ENCODE measurements at places on chromosomes 5 and 9. TPM values are rescaled to one million over a fixed set of nuclear protein-coding genes. Genes with fewer than 3 reads are reported as not detected.

DNA sequence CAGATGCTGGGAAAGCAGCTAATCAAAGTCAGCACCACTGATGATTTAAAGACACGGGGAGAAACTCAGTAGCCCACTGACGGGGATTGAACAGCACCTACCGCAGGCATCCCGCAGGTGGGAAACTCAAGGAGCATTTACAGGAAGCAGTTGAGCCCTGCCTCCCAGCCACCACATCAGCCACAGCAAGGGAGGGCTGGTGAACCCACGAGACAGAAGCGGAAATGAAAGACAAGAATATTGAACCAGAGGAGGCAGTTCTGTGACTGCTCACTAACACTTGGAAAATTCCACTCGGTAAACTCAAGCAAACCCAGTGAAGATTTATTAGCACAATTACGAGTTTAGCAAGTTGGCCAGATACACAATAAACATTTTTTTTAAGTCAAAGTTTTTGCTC is 10.6 kb upstream of the FAM163B start:
- no peak for DNase-seq
- H3K27ac ChIP-seq = no peak overlapping the region
- H3K4me1 ChIP-seq = no peaks in the 10 kb centered on the region
- H3K4me3 ChIP-seq = no peak overlapping the region
- no peaks in the 10 kb centered on the region for H3K36me3 ChIP-seq

ARID3C gene
- total RNA-seq = not detected

FCHSD1 gene
- 51.5 TPM for total RNA-seq

DNA sequence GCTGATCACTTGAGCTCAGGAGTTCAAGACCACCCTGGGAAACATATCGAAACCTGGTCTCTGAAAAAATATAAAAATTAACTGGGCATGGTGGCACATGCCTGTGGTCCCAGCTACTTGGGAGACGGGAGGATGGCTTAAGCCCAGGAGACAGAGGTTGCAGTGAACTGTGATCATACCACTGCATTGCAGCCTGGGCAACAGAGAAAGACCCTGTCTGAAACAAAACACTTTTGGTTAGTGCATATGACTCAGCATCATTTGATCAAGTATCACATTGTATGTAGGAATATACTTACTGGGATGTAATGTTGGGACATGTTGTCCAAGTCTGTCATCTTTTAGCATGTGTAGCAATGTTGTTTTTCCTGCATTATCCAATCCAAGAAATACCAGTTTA is 12.0 kb downstream of the SAR1B start:
- H3K27ac ChIP-seq = no peak overlapping the region
- H3K27me3 ChIP-seq = no peaks in the 10 kb centered on the region
- H3K4me3 ChIP-seq = no peak overlapping the region
- DNase-seq = no peak

FAM221B gene
- total RNA-seq = 0.07 TPM

NUTM2F gene
- total RNA-seq = 0.31 TPM

IL9 gene
- not detected for total RNA-seq

DNA sequence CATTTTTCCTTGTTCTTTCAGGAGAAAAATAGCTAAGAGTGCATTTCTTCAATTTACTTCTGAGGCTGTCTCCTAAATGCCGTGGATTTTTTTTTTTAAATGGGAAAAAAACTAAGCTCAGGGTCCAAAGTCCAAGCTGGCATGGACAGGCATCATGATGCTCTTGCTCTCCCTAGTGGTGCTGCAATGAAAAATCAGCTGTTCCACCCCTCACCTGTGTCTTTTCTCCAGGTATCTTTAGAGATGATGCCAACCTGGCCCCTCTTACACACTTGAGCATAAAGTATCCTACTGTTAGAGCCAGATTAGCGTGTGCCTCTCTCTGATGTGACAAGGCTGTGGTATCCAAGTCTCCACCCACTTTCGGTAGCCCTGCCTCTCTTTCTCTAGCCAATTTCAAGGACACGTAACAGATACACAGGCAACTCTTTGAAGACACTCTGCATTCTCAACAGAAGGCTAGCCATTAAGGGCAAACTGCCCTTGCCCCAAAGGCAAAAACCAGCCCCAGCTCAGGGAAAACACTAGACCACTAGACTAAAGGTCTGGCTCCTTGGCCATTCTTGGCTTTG is 208.8 kb downstream of the SAXO1 start:
- H3K27me3 ChIP-seq = no peaks in the 10 kb centered on the region
- H3K4me1 ChIP-seq = peaks cover 15% of the 10 kb centered on the region
- DNase-seq = no peak

DOCK8 gene
- 8.9 TPM for total RNA-seq

DNA sequence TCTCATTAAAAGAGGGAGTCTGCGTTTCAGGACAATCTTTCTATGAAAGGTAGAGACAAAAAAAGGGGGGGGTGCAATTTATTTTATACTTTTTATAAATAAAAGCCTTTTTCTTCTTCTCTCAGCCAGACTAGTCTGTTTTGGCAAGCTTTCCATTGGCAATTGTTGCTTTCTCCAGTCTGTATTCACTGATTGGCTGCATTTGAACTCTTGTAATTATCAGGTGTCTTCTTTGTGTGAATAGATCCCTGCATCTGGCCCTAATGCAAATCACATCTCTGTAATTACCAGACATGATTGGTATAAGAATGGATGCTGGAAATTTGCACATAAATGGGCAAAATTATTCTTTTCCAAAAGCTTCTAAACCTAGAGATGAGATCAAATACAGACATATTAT is 7.6 kb upstream of the EQTN start:
- H3K27me3 ChIP-seq = no peaks in the 10 kb centered on the region
- no peaks in the 10 kb centered on the region for H3K4me1 ChIP-seq
- no peak overlapping the region for H3K27ac ChIP-seq
- DNase-seq = no peak
- no peak overlapping the region for H3K4me3 ChIP-seq

GRCh38 chr9:35603506-35603985 is 1.5 kb upstream of the TESK1 start:
- peaks cover 29% of the 10 kb centered on the region for H3K4me1 ChIP-seq
- H3K27ac ChIP-seq = peak overlapping the region; percentile 98
- DNase-seq = no peak
- H3K36me3 ChIP-seq = peaks cover 9% of the 10 kb centered on the region

DNA sequence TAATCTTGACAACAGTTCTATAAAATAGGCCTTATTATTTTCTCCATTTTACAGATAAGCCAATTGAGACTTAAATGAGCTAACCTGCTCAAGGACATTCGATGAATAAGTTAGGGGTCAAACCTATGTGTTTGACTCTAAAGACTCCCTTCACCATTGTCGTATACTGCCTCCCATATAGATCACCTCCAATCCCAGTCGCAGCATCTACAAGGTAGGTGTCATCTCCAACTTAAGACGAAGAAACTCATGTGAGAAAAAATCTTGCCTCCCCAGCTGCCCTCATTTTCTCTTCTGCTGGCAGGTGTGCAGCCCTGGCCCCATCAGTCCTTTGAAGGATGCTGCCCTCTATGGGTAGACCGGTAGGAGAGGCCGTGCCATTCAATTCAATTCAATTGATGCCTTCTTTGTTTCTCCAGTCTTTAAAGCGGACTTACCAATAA is 75.2 kb upstream of the SMARCA2 start:
- peaks cover 1% of the 10 kb centered on the region for H3K27me3 ChIP-seq
- H3K27ac ChIP-seq = no peak overlapping the region
- H3K36me3 ChIP-seq = no peaks in the 10 kb centered on the region
- no peak for DNase-seq
- no peaks in the 10 kb centered on the region for H3K4me1 ChIP-seq

DNA sequence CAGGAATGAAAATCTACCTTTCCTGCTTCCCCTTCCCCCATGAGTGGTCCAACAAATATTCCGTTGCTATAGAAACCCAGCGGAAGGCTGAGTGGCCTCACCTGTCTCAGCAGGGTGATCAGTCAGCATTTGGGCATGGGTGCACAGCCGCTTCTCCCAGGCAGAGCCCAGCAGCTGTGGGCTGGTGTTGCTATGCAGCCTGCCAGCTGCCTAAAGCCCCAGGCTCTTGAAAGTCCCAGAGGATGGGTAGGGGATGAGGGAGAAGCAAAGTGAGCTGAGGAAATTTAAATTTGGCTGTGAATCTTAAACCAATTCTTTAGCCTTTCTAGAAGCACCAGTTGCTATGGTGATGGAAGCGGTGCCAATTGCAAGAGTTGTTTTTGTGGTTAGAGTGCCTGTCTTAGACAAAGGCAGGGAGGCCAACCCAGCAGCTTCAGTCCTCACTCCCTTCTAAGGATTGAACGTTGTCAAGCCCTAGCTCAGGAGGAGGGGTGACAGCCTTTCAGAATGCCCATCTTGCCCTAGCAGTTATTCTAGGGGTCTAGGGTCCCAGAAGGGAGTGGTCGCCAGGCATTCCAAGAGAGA is 151.5 kb upstream of the PITX1 start:
- H3K27me3 ChIP-seq = peaks cover 5% of the 10 kb centered on the region
- DNase-seq = no peak
- no peak overlapping the region for H3K4me3 ChIP-seq
- H3K27ac ChIP-seq = peak overlapping the region; percentile 4

GRCh38 chr5:135930029-135930948 is 24.5 kb downstream of the LECT2 start:
- H3K27ac ChIP-seq = peak overlapping the region; percentile 9
- H3K4me3 ChIP-seq = peak overlapping the region; percentile 76
- peaks cover 5% of the 10 kb centered on the region for H3K4me1 ChIP-seq
- H3K36me3 ChIP-seq = no peaks in the 10 kb centered on the region

- no peak overlapping the region for H3K27ac ChIP-seq
- H3K4me1 ChIP-seq = peaks cover 10% of the 10 kb centered on the region
- no peak overlapping the region for H3K4me3 ChIP-seq
- H3K27me3 ChIP-seq = peaks cover 37% of the 10 kb centered on the region
Observed at GRCh38 chr5:66358741-66359140, 214.6 kb downstream of the SREK1 start.

PCDHA6 gene
- 15.2 TPM for total RNA-seq

APBA1 gene
- total RNA-seq = 18.4 TPM

DNA sequence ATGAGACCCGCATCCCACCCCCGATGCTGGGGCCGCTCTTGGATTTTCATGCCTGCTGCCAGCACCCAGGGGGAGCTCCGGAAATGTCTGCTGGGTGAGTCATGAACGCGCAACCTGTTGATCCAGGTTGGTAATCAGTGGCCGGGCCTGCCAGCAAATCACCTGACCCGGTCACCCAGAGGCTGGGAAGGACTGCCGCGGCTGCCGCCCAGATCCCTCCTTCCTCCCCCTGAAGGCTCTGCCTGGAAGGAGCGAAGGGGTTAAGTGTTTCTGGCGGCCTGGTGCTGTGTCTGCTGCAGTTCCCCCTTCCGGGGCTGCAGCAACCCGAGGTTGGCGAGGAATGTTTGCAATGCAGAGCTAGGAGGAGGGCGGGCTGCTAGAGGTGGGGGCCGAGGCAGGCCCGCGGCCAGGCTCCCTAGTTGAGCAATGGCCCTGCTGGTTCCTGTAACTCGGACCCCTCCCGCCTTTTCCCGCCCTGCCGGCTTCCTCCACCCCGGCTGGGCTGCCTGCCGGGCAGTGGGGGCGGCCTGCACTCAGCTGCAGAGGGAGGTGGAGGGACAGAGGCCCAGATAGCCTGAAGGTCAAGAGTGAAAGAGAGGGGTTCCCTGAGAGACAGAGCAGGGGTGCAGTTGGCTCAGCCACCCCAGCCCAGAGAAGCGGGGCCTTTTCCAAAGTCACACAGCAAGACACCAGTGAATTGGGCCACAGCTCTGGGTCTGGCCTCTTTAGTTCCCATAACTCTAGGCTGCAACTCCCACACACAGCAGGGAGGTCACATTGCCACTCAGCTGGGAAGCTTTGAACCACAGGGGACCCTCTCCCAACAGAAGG is 156.3 kb upstream of the IER5L start:
- peaks cover 47% of the 10 kb centered on the region for H3K4me1 ChIP-seq
- no peaks in the 10 kb centered on the region for H3K27me3 ChIP-seq
- no peaks in the 10 kb centered on the region for H3K36me3 ChIP-seq
- H3K4me3 ChIP-seq = peak overlapping the region; percentile 43
- peak overlapping the region; percentile 97 for H3K27ac ChIP-seq

GRCh38 chr5:136780518-136780917 is 415.2 kb upstream of the TRPC7 start:
- DNase-seq = no peak
- no peaks in the 10 kb centered on the region for H3K36me3 ChIP-seq
- H3K4me1 ChIP-seq = peaks cover 7% of the 10 kb centered on the region
- H3K4me3 ChIP-seq = no peak overlapping the region
- no peak overlapping the region for H3K27ac ChIP-seq

DNA sequence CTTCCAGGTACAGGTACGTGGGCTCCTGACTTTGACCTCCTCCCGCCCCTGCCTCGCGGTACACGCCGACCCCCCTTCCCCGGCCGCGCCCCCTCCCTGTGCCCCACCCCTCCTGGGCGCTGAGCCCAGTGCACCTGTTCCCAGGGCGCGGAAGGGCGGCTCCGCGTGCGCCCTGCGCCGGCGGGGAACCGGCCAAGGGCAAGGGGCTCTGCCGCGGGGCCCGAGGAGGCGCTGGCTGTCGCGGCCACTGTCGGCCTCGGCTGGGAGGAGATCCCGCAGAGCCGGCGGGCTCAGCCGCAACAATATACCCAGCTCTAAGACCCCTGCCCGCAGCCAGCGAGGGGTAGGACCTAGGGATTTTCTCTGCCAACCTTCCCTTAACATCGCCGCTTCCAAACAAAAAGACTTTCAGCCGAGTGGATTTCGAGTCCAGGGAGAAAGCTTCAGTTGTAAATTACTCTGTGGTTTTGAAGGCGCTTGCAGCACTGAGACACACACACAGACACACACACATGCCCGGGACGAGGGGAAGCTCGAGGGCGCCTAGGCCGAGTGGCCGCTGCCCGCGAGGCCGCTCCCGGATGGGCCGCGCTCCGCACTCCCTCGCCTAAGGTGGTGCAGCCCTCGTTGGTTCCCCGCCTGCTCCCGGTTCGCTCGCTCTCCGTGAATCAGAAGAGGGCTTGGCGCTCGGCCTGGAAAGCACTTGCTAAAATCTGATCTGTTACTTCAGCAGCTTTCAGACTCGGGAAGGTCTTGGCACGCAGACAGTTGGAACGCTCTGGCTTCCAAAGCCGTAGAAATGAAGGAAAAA is 1.2 kb downstream of the FGF18 start:
- H3K27ac ChIP-seq = peak overlapping the region; percentile 87
- H3K27me3 ChIP-seq = peaks cover 27% of the 10 kb centered on the region
- DNase-seq = no peak
- H3K4me3 ChIP-seq = peak overlapping the region; percentile 81
- H3K4me1 ChIP-seq = peaks cover 32% of the 10 kb centered on the region

- no peak overlapping the region for H3K4me3 ChIP-seq
- no peak for DNase-seq
- peaks cover 3% of the 10 kb centered on the region for H3K27me3 ChIP-seq
Observed at GRCh38 chr9:89501311-89501898, 3.5 kb upstream of the SEMA4D start.

- H3K4me1 ChIP-seq = peaks cover 44% of the 10 kb centered on the region
- no peaks in the 10 kb centered on the region for H3K36me3 ChIP-seq
- no peak for DNase-seq
- no peak overlapping the region for H3K4me3 ChIP-seq
- H3K27me3 ChIP-seq = no peaks in the 10 kb centered on the region
- H3K27ac ChIP-seq = peak overlapping the region; percentile 88
Observed at GRCh38 chr5:151597749-151598148, 6.6 kb upstream of the FAT2 start.

- no peak overlapping the region for H3K4me3 ChIP-seq
- H3K36me3 ChIP-seq = no peaks in the 10 kb centered on the region
- H3K27ac ChIP-seq = no peak overlapping the region
- no peak for DNase-seq
- H3K27me3 ChIP-seq = no peaks in the 10 kb centered on the region
- peaks cover 6% of the 10 kb centered on the region for H3K4me1 ChIP-seq
Observed at GRCh38 chr5:107320376-107320775, 350.4 kb downstream of the EFNA5 start.

PCDHA1 gene
- total RNA-seq = not detected

GRCh38 chr5:19891658-19892057 is 96.3 kb downstream of the CDH18 start:
- no peaks in the 10 kb centered on the region for H3K27me3 ChIP-seq
- peaks cover 23% of the 10 kb centered on the region for H3K4me1 ChIP-seq
- no peaks in the 10 kb centered on the region for H3K36me3 ChIP-seq
- no peak overlapping the region for H3K4me3 ChIP-seq
